ENCODE measurements at places on chromosomes 1 and 21.

- DNase-seq = no peak
Measured at GRCh38 chr1:165840423-165840822, 13.0 kb downstream of the UCK2 start.

- no peak for DNase-seq
Measured at GRCh38 chr1:115065021-115065420, 24.3 kb downstream of the TSPAN2 start.

- DNase-seq = no peak
Measured at GRCh38 chr1:231934797-231935196, 308.2 kb downstream of the DISC1 start.

- no peak for DNase-seq
Measured at GRCh38 chr1:241362350-241362749, 5.3 kb upstream of the RGS7 start.

GRCh38 chr1:26744075-26744959 lies 43.4 kb upstream of the PIGV start:
- peak; percentile 37 for DNase-seq

DNA sequence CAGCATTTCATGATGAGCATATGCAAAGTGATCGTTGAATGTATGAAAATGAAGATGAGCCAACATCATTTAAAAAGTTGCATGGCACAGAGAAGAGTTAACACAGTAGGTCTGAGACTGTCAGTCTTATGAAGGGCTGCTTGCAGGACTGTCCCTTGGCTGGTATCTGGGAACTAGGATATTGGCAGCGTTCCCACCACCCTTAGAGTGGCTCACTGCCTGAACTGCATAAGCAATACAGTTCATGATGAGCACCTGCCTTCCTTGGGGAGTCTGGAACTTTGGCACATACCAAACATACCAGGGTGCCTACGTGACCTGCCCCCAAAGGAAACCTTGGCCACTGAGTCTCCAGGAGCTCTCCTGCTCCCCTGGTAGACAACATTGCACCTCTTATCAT lies 161.8 kb downstream of the DSCAM start:
- no peak for DNase-seq
